Activated CD4-positive, CD25-positive, alpha-beta regulatory T cell (primary cell): ENCODE measurements at places on chromosomes 5 and 9.

DNA sequence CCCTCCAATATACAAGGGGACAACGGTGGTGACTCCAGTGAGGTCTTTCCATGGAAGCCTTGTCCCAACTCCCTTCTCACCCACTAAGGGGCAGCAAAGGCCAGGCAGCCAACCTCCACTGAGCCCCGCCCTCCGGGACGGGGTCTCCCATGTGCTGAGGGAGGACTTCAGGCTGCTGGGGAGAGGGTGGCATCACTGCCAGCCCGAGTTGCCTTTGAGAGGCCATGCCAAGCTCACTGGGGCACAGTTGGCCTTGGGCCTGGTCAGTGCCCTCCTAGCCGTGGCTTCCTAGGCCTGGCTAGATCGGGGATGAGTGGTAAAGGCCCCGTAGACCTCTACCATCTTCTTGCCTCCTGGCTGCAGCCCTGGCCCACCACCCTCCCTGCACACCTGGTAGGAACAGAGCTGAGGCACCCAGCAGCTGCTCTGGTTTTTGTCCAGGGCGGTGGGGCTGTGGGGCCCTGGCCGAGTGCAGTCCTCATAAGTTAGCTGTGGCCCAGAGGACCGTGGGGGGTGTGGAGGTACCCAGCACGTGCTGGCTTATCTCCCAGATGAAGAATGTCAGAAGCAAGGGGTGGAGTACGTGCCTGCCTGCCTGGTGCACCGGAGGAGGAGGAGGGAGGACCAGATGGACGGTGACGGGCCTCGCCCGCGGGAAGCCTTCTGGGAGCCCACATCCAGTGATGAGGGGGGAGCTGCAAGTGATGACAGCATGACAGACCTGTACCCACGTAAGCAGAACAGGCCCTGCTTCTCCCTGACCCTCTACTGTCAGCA, 3.2 kb downstream of the SURF2 start:
- DNase-seq = no peak

DNA sequence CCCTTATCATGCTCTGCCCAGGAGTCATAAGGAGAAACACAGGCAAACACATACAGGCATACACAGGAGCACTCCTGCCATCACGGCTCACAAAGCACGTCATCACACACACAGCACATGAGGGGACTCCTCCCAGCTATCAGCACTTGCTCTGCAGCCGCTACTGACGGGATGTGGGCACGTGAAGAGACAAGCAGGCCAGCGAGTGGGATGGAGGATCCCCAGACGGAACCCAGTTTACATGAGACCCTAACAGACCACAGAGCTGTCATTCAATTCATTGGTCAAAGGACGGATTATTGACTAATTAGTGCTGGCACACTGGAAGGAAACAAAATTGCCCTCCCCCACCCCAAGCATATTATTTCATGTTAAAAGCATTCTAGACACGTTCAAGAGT, 53.6 kb downstream of the SEMA4D start:
- no peak for DNase-seq

- no peak for DNase-seq
These were observed 353.5 kb upstream of the POU5F2 start for GRCh38 chr5:94094793-94095441.

- no peak for DNase-seq
These were observed 2.0 kb upstream of the CDC14B start for GRCh38 chr9:96621618-96622017.

- no peak for DNase-seq
These were observed 31.8 kb upstream of the CKS2 start for GRCh38 chr9:89278997-89279739.

DNA sequence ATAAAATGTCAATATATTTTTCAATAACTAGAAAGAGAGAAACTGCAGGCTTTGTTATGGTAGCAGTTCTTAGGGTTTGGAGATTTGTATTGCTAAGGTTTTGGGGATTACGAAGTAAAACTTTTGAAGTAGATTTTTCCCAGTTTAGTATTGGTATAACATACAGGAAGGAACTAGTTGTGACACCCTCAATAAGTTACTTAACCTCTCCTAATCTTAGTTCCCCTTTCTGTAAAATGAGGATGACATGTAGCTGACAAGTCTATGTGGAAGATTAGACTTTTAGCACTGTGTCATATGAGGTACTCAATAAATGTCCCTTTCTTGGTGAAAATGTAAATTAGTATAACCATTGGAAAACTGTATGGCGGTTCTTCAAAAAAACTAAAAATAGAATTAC, 73.4 kb upstream of the ATG10 start:
- DNase-seq = no peak

GRCh38 chr5:180373454-180373853, 20.3 kb upstream of the GFPT2 start:
- no peak for DNase-seq

DNA sequence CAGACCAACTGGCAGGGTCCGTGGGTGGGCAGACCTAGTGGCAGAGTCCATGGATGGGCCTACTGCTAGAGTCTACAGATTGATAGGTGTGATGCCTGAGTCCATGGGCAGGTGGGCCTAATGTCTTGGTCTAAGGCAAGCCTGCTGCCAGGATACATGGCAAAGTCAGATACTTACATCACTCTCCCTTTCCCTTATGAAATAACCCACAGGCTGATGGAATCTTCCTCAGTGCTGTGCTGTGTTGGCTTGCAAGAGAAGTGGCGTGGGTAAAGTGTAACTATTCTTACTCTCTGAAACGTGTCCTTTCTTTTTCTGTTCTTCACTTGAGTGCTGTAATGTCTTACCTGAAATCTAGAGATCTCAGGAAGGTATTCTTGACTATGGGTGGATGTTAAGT, 67.3 kb upstream of the ADRB2 start:
- DNase-seq = no peak

DNA sequence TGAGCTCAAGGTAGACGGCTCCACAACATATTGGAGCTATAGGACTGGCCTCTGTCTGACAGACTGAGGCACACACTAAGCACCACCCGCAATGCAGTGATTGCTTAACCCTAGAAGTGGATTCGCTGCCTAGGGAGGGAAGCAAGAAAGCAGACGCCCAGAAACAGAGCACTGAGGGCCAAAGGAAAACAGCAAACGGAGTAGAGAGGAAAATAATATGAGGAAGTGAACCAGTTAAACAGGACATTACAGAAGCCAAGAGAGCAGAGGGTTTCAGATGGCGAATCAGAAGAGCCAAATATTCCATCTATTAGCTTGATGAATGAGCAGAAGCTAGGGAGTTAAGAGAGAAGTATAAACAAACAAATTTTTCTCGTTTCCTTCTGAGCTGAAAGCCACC, 139.2 kb upstream of the LHFPL2 start:
- no peak for DNase-seq

- DNase-seq = no peak
These were observed 22.1 kb downstream of the LRRC19 start for GRCh38 chr9:26983340-26983739.
